Panc1 (cell line): ENCODE measurements at places on chromosomes 13 and 19. TPM values are rescaled to one million over a fixed set of nuclear protein-coding genes. Genes with fewer than 3 reads are reported as not detected.

- DNase-seq: no peak
Measured at GRCh38 chr13:40528881-40529280, 137.6 kb downstream of the FOXO1 start.

DNA sequence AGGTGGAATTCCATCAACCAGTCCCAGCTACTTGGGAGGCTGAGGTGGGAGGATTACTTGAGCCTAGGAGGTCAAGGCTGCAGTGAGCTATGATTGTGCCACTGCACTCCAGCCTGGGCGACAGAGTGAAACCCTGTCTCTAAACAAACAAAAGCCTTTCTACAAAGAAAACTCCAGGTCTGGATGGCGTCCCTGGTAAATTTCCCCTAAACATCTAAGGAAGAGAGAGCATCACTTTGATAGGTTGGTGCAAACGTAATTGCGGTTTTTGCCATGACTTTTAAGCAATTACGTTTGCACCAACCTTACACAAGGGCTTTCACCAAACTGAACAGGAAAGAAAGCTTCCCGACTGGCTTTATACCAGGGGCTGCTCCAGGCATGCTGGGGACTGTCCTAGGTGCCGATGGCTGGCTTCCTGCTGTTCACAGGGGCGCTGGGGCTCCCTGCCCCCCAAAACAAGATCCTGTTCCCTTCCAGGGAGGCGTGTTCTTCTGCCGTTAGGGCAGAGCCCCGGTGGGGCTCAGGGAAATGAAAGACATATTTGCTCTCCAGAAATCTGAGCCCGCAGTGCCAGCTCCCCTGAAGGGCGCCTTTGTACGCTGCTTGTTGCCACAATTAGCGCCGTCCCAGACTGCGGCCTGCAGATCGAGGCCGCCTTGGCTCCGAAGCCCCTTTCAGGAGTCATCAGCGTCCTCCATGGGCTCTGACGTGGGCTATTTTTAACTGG, 38.7 kb upstream of the KLF2 start:
- no peak for DNase-seq

- no peak for DNase-seq
Measured at GRCh38 chr19:38213911-38214625, 10.0 kb downstream of the DPF1 start.

DNA sequence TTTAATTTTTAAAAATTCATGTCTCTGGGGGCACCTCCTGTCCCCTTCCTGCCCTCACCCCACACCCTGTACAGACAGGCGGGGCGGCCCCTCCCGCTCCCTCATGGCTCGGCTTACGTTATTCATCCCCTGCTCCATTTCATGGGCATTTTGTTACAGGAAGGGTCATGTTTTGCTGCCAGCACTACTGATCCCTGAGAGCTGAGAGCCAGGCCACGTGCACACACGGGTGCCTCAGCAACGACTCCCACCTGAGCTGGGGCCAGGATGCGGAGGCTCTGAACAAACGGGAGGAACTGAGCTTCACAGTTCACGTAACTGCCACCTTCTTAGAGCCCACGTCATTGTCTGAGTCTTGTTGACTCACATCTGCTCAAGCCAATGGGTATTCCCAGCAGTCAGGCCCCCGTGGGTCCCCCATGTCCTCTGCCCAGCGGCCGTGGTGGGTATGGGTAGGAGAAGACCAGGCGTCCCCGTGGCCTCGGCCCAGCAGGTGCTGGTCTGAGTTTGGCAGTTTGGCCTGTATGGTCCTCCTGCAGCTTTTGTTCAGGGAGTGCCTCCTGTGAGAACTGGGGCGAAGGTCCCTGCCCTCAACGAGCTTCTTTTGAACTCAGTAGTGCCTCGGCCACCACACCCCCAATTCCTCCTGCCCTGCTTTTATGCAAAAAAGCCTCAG, 16.4 kb upstream of the TMEM255B start:
- DNase-seq: no peak

DNA sequence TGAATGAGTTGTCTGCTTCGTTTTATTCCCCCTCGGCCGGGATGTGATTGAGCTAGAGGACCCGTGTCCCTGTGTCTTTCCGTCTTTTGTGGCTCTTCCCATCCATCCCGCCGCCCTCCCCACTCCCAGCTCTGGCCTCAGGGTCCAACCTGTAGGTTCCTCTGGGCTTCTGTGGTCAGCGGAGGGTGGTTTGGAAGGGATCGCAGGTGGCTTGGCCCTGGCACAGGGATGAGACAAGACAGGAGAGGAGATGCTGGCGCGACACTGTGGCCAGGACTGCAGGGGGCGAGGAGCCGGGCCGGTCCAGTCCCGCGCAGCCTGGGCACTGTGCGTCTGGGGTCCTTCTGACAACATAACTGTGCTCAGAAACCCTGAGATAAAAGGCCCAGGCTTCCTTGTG, 2.0 kb downstream of the EVI5L start:
- no peak for DNase-seq

DNA sequence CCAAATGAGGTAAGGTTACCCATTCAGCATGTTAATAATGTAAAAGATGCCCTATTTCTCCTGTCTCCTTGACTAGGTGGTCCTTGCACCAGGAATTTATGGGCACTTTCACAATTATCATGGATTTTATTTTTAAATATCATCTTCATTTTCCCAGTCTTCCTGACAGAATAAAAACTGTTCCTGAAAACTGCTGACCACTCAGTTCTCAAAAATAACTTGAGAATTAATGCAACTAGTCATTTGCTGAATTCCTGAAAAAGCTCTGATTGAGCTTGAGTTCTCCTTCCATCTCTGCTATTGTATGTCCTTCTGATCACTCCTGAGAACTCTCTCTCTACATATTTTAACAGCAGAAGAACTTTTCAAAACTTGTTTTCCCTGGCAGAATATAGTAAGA, 55.0 kb downstream of the DCLK1 start:
- no peak for DNase-seq

DNA sequence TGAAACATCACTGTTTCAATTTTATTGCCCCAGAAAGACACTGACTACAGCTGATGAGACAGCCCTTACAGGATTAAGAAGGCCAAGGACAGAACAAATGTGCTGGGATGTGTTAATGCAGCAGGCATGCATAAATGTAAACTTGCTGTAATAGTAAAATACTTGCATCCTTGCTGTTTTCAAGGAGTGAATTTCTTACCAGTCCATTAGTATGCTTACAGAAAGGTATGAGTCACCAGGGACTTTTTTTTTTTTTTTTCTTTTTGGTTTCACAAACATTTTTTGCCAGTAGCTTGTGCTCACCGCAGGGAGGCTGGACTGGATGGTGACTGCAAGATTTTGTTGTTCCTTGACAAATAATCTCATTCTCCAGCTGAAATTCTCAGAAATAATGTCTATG, 55.1 kb downstream of the GPR180 start:
- DNase-seq: no peak

DNA sequence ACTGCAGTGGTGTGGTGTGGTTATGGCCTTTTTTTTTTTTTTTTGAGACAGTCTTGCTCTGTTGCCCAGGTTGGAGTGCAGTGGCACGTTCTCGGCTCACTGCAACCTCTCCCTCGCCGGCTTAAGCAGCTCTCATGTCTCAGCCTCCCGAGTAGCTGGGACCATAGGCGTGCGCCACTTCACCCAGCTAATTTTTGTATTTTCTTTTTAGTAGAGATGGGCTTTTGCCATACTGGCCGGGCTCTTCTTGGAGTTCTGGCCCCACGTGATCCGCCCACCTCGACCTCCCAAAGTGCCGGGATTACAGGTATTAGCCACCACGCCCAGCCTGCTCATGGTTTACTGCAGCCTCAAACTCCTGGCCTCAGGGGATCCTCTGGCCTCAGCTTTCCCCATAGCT, 7.0 kb downstream of the PDCD2L start:
- no peak for DNase-seq

DNA sequence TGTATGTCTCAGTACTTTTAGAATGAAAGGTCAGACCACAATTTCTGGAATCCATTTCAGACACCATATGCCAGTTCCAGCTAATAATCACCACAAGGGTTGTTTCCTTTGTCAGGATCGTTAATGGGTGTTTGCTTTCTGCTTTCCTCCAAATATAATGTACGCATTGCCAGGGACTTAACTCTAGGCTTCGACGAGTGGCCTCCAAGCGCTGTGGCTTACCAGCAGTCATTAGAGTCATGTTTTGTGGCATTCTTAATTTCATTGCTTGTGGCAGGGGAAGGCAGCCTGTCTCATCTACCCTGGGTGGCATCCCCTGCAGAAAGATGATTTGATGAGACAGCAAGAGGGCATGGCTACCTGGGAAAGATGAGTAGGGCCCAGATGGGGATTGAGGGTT, 22.5 kb downstream of the SAFB start:
- DNase-seq: no peak

- no peak for DNase-seq
Measured at GRCh38 chr13:22938576-22938975, 242.2 kb upstream of the SGCG start.

DNA sequence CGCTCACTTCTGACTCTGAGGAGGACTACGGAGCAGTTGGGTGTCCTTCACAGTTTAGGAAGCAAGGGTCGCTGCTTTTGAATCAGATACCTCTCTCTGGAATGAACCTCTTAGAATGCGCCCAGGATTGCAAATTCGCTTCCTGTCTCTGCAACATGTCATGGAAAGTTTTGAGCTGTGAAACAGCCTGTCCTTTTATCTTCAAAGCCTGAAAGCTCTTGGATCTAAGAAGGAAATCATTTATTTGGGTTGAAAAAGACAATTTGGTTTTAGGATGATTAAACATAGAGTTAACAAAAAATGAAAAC, 134.1 kb downstream of the KATNAL1 start:
- DNase-seq: no peak

GRCh38 chr19:6108721-6109633, 1.3 kb downstream of the RFX2 start:
- DNase-seq: no peak

GRCh38 chr13:45316338-45316737, 24.6 kb downstream of the TPT1 start:
- DNase-seq: no peak

- no peak for DNase-seq
Measured at GRCh38 chr13:60572855-60573254, 175.8 kb downstream of the TDRD3 start.

DNA sequence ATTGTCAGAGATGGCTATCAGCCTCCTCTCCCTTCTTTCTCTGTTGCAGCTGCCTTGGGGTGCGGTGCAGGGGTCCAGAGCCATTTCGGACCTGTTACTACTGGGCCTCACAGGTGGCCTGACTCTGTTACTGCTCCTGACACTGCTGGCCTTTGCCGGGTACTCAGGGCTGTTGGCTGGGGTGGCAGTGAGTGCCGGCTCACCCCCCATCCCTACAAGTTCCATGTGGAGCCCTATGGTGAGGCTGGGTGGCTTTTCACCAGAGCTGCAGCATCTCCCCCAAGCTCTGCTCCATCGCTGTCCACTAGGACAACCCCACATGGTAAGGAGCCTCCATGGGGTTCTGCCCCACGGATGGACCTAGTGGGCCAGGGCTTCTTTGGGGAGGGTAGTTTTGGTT, 13.7 kb upstream of the ZNF492 start:
- no peak for DNase-seq

DNA sequence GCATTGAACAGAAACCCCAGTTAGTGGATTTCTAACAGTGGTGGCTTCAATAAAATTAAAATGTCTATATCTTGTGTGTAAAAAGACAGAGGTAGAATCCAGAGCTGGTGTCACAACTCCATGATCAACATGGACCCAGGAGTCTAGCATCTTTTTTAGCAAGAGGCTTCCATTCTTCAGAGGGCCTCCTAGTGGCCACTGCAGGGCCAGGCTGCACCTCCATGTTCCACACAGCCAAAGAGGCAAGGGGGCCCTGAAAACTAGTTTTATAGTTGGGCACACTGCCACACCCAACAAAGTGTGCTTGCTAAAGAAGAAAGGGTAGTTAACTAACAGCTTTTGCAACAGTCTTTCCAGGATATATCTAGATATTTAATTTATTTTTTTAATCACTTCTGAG, 12.9 kb downstream of the N4BP2L1 start:
- DNase-seq: no peak

GRCh38 chr19:35000647-35001501, 751 bp downstream of the GRAMD1A start:
- no peak for DNase-seq

GRCh38 chr19:48926909-48927308, 6.6 kb upstream of the DHDH start:
- peak; percentile 83 for DNase-seq

DNA sequence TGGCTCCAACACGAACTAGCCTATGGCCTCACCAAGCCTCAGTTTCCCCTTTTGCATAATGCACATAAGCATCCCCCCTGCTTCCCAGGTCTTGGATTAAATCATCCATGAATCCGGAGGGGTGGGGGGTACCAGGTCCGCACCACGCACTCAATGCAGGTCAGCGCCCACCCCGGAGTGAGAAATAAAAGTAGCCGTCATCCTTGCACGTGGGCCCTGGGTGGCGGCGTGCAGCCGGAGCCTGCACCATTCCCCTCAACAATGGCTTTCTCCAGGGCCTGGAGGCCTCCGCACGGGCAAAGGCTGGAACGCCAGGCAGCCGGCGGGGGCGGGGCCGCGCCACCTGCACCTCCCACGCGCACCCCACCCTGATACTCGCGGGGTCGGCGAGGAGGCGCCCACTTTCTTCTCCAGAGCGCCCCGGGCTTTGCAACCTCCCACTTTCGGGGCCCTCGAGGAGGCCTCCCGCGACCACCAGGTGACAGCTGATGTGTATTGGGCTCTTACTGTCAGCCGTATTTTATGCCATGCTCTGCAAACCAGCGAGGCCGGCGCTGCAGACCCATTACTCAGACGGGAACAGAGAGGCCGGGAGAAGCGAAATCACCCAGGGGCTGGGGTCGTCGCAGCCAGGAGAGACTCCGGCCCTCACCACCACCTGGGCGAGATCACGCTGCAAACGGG, 767 bp upstream of the GADD45B start:
- no peak for DNase-seq

GRCh38 chr13:102642475-102642874, 45.7 kb downstream of the TPP2 start:
- DNase-seq: no peak

The C1QTNF9 gene
- not detected for total RNA-seq

The SLC6A16 gene
- 1.3 TPM for total RNA-seq

The KIR3DL2 gene
- total RNA-seq: not detected

The SUGP2 gene
- total RNA-seq: 112 TPM

The GDF15 gene
- 335 TPM for total RNA-seq

The TSKS gene
- total RNA-seq: not detected

The TUBB4A gene
- 4.4 TPM for total RNA-seq

The ZNF554 gene
- total RNA-seq: 1.5 TPM
